Caudate nucleus (tissue), 63 donors: ENCODE measurements at places on chromosomes 2 and 18.

DNA sequence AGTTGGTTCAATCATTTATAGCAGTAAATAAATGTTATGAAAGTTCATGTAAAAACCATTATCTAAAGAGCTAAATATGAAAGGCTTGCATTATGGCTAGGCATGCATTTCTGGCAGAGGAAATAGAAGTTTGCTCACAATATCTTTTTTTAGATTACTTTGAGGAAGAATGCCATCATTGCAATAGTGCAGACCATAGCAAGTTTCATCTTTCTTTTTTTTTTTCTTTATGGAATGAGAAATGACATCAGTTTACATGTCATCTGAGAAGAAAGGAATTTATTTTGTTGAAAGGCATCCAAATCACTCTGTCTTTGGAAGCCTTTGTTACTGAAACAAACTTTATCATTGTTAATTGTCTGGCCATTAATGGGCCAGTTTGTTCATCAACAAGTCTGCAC lies 74.5 kb upstream of the NCKAP5 start:
- DNase-seq = no peak

- DNase-seq = no peak
These were observed 139.5 kb upstream of the SETBP1 start for GRCh38 chr18:44541159-44541558.

DNA sequence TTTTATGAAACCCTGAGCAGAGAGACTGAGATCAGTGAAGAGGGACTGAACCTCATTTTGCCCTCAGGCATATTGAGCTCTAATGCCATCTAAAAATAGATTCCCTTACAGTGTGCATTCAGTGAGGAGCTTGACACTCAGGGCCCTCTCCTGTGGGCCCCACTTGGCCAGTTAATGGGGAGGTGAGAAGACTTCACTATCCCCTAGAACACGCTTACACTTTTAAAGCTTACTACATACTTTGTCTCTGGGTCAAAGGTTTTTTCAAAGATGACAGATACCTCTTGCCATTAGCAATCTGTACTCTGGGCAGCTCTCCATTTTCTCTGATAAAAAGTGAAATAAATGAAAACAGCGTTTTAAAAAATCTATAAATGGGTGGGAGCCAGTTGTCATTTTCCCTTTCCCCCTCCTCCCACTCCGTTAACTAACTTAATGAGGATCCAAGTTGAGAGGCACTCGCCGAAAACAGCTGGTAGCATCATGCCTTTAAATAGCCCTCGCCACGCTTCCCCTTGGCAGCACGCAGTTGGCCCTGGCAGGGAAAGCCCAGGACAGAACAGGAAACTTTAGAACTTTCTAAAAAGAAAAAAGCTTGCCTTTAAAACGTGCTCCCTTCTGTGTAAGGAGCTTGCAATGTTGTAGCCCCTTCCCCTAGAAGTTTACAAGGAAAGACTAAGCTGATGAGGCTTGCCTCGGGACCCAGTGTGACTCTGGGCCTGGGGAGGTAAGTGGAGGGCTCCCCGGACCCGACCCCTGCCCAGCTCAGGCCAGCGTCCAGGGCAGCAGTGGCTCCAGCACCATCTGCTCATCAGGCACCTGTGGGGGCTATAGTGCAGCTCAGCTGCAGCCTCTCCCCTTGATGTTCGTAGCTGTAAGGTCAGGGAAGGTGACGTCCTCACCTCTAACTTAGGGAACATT lies 58.8 kb upstream of the FOSL2 start:
- DNase-seq = no peak

DNA sequence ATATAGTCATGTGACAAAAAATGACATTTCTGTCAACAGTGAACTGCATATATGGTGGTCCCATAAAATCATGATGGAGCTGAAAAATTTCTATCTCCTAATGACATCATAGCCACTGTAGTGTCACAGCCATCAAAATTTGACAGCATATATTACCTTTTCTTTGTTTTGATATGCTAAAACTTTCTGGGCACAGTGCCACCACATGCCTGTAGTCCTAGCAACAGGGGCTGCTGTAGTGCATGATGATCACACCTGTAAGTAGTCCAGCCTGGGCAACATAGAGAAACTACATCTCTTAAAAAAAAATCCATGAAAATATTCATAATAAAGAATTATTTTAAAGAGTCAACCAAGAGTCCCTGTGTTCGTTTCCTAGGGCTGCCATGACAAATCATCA lies 155.5 kb upstream of the SERTAD2 start:
- no peak for DNase-seq

GRCh38 chr2:3641841-3642421 lies 16.1 kb upstream of the ALLC start:
- DNase-seq = no peak

DNA sequence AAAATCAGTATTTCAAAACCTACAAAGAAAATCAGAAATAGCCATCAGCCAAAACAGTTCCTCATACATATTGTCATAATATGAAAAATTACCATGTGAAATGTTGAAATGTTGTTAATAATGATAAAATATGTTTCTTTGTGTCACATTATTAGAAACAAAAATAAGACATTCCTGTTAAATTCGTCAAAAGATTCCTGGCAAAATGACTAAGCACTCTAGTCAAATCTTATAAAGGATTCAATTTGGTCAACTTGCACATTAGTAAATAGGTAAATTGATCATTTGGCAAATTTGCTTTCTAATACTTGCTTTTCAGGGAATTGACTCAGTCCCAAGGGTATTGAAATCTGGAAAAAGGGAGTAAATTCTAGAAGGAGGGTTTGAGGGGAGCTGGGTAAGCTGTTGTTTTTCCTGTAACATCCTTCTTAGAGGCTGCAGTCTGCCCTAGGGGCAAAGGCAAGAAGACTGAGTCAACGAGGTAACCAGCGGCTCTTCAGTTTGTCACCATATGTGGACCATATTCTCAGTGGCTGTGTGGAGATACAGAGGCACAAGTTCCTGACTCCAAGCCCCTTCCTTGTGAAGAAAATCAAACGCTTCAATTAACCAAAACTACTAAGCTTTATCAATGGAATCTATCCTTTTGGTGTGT lies 482.3 kb downstream of the TNS1 start:
- no peak for DNase-seq

DNA sequence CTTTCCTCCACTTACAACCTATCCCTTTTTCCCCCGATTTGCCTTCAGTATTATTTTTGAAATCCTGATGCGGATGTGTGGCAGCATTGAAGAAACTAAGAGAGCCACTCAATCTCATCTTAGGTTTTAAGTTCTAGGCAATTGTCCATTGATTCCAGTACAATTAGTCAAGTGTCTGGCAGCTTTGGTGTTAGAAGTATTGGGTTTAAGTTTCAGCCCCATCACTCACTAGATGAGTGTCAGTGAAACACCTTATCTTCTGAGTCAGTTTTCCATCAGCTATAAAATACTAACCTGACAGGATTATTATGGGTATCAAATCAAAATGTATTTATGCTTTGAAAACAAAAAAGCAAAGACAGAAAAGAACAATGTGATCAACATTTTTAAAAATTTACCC lies 16.8 kb upstream of the CUL3 start:
- no peak for DNase-seq

DNA sequence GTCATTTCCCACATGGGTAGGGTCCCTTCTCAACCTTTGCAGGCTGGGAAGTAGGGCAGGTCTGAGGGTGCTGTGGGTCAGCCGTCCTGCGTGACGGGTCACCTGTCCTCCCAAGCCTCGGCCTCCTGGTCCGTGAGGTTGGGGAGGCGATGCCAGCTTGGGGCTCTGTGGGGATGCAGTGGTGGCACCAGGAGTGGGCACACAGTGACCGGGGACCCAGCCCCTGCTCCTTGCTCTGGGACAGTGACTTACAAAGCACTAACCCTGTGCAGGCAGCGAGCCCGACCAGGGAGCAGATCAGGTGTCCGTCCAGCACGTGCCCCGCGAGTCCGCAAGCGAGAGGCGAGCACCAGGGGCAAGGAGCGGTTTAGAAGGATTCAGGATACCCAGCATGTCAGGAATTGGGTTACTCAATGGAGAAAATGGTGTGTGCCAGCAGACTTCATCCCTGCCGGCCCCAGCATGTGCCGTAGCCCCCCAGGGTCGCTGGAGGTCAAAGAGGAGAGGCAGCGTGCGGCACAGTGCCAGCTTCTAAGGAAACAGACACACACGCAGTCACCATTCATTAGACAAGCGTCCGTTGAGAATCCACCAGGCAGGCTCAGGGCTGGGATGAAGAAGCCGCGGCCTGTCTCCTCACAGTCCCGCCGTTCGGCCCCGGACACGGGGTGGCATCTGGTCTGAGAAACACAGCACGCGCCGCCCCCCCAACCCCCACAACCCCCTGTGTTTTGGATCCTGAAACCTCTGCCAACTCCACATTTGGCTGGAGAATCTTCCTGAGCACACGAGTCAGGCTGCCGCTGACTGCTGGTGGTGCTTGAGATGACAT lies 11.7 kb downstream of the COLEC11 start:
- no peak for DNase-seq

DNA sequence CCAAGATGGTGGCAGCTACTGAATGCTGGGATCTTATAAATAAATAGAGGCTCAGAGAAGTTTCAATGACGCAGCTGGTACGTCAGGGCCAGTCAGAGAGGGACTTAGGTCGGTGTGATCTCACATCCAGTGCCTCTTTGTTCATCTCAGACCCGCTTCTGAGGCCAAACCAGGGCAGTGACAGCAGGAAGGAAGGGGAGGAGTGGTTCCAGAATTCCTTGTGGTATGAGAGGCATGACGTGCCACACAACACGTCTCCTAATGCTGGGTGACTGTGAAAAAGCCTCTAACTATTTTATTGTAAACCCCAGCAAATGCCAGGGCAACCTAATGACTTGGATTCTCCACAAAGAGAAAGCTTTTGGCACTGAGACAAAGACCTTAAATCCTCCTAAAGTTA lies 423.3 kb downstream of the LPIN1 start:
- DNase-seq = no peak

GRCh38 chr18:62091487-62092120 lies 95.3 kb downstream of the PIGN start:
- DNase-seq = no peak

DNA sequence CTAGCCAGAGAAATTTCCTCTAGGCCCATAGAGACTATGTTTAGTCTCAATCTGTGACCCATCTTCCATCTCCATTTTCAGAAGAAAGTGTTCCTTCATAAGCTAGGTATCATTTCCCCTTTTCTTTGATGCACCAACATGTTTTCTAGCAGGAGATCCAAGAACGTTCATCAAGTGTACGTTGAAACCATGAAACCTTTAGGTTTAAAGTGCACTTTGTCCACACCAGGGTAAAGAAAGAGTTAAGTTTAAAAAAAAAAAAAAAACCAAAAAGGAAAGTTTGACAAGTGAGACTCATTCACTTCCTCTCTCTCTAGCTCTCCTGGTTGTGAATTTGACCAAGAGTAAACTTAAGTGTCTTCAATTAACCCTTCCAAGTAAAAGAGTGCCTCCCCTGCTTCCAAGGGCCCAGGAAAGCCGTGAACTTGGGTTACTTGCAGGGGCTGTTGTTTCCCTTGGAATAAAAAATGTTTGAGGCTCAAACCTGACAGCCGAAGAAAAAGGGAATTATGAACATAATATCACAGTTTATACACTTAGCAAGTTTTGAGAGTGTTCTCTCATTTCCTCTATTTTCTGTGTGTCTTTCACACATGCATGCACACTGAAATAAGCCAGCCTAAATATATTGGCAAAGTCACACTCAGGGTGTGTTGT lies 56.7 kb downstream of the LBH start:
- no peak for DNase-seq

GRCh38 chr2:41911033-41911432 lies 136.8 kb upstream of the PKDCC start:
- no peak for DNase-seq

DNA sequence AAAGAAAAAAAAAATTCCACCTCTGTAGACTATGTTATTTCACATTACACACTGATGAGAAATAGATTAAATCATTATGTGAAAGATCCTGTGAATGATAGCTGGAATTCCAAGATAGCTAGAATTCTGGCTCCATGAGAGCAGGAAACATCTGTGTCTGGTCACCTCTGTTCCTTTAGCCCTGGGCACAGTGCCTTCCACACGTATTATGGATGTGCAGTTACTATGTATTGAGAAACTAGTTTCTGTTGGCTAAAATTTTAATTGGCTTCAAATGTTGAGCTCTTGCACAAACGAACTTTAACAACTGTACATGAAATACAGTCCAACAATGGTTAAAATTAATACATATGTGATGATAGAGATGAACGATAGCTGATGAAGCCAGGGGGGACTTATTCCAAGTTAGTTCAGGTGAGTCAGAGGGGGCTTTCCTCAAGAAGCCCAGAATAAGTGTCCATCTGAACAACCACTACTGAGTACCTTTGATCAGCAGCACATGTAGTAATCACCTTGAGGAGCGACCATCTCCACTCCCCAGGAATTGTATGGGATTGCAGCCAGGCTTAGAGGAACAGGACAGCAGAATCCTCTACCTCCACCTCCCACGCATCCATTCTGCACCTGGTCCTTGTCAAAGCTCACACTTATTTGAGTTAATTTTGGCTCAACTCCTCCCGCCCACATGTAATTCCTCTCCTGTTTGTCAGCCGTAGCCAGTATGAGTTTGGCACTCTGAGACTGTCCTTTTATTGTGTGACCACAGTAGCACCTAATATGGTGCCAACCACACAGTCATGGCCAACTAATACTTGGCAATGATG lies 68.6 kb downstream of the NABP1 start:
- DNase-seq = no peak

DNA sequence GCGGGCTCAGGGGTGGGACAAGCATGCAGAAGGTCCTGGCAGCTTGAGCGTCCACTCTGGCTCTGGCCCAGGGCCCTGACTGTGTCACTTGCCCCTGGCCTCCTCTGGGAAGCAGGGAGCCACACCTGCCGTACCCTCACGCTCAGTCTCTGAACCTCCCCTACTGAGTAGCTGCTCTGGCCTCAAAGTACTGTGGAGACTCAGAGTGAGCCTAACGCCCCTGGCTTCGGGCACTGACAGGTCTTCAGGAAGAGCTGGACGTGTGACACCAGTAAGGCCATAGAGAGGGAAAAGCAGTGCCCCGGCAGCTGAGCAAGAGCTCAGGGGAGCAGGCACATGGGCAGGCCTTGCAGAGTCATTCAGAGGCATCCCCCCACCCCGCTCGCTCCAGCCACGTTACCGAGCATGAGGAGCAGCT lies 73.3 kb downstream of the SFXN5 start:
- no peak for DNase-seq

DNA sequence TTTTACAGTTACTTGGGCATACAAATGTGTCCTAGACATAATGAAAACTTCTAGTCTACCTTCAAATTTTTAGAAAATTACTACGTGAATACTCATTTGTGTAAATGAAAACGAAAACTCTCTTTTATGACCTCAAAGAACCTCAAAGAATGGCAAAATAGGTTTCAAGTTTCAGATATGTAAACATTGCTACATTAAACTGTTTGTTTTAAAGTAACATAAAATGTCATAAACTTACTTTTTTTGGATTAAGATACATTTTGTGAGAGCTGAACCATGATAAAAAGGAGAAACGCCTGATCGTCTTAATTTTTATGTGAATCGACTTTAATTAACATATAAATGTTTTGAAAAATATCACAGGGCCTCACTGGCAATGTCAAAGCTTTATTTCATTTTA lies 91.4 kb downstream of the PPP1R1C start:
- no peak for DNase-seq

DNA sequence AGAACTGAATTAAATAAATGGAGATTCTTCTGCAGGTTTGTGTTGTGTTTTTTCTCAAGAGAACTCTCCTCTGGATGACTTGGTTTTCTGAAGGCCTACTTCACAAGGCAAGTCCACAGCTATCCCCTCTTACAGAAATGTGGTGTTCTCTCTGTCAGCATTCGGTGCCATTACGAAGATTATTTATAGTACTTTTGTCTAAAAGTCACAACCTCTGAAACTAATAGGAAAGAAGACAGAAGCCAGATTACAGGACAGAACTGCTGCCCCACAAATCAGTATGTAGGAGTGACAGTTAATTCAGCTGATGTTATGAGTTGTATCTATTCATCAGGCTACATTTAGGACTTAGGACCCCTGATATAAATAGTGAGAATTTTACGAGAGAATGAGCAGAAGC lies 413.5 kb downstream of the TMX3 start:
- DNase-seq = no peak
